Stimulated activated CD8-positive, alpha-beta memory T cell treated with anti-CD3 and anti-CD28 coated beads, Interleukin-4, amount 100 ng/mL, for 24 hours (primary cell): ENCODE measurements at places on chromosomes 5 and 9.

DNA sequence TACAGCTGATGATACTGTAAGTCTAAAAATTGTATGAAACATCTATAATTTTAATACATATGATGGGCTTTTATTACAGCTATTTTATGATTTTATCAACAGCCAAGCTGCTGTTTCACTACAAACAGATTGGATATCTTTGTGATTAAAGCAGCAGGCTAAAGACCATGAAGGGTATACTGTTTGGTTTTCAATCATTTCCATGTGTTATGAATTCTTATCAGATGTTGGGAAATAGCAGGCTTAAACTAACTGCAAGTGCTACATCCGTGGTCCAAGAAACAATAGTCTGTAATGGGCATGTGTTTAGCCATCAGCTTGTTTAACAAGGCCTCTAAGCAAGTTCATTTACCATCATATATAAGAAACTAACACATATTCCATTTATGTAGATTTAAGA lies 107.5 kb downstream of the CWC27 start:
- no peak for DNase-seq

DNA sequence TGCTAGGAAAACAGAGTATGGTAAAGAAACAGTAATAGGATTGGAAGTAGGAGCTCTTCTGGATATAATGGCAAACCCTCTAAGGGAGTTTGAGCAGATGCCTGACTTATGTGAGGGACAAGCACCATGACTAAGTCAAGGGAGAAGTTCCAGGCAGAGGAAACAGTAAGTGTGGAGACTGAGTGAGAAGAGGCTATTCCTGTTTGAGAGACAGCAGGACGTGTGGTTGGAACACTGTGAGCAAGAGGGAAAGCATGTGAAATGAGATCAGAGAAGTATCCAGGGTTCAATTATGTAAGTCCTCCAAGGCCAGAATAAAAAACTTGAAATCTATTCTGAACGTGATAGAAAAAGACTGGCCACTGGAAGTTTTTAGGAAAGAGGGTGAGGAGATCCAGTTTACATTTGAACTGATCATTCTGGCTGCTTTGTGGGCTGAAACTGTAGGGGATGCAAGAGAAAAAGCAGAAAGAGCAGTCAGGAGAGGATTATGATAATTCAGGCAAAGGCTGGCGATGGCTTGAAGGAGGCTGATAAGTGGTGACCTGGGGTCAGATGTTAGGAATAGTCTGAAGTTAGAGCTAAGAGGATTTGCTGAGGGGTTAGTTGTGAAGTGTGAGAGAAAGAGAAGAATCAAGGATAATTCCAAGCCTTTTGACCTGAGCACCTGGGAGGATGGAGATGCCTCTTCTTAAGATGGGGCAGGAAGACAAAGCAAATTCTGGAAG lies 19.2 kb downstream of the DMAC1 start:
- no peak for DNase-seq

GRCh38 chr9:135551031-135551430 lies 5.1 kb downstream of the OBP2A start:
- DNase-seq = no peak

GRCh38 chr9:33946779-33947535 lies 101.7 kb downstream of the UBAP2 start:
- no peak for DNase-seq

- DNase-seq = no peak
Measured at GRCh38 chr9:13744261-13744901, 464.9 kb upstream of the MPDZ start.

- DNase-seq = no peak
Measured at GRCh38 chr5:84430863-84431663, 46.4 kb upstream of the EDIL3 start.

DNA sequence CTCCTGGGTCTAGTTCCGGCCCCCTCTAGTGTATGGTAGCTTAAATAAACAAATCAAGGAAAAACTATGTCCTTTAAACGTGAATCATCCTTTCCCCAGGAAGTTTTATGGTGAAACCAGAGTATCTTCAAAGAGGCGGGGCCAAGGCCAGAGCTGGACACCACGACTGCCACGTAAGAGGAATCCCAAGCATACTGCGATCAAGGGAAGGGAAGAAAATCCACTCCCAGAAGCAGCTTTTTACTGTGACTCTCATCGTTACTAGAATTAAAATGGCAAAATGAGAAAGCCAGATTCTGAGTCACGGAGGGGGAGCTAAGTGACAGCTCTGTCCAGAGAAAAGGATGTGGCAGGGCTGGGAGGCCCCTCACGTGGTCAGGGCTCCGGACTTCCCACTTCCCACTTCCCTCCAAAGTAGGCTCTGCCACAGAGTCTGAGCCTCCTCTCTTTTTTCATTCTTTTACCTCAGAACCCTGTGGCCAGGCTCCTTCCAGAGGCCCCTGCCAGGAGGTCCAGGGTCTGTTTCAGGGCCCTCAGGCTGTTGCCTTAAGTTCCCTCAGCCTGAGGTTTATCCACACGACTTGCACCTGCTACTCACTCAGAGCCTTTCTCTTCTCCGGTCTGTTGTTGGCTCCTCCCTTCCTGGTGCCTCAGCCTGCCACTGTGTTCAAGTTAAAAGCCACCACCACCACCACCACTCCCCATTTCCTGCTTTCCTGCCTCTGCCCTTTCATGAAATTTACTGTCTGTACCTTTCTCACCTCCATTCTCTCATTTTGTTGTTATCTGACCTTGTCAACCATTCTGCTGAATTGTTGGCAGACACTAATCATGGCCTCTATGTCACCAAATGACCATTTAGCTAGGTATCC lies 1.4 kb upstream of the GLRX start:
- DNase-seq = no peak

DNA sequence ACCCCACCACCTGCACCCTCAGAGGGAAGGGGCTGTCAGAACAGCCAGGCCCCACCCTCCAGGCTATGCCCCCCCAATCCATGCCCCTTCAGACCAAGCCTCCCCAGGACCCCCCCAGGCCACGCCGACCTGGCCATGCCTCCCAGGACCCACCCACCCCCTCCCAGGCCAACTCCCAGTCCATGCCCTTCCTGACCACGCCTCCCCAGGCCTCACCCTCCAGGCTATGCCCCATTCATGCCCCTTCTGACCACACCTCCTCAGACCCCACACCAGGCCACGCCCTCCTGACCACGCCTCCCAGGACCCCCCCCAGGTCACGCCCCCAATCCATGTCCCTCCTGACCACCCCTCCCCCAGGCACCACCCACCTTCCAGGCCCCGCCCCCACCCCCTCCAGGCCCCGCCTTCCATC lies 27.6 kb downstream of the TPPP start:
- no peak for DNase-seq

DNA sequence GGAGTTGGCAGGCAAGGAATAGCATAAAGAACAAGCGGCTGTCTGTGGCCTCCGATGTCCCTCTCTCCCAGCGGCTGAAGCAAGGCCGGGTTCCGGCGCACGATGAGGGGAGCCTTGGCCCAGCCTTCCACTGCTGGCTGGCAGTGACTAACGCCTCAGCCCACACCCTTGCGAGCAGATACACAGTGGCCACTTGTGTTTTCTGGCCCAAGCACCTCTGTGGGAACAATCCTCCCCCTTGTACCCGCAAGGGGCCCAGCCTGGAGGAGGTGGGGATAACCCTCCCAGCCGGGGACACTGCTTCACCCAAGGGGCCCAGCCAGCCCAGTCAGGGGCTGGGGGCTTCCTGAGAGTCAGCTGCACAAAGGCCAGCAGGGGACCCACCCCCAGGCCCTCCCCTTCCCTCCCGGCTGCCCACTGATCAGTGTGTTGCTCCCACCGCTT lies 23.2 kb downstream of the STK10 start:
- DNase-seq = no peak

DNA sequence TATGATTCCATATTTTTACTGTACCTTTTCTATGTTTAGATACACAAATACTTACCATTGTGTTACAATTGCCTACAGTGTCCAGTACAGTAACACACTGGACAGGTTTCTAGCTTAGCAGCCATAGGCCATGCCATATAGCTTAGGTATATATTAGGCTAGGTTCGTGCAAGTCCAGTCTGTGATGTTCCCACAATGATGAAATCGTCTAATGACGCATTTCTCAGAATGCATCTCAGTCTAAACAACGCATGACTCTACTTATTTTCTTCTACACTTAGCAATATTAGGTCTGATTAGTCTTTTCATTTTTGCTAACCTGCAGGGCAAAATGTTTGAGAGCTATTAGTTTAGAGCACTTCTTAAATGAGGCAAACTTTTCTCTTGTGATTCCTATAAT lies 22.7 kb downstream of the OR2S2 start:
- no peak for DNase-seq

GRCh38 chr9:111630182-111630963 lies 761 bp upstream of the DNAJC25 start:
- DNase-seq = no peak
